ENCODE measurements at places on chromosomes 3 and 15.
A peak's percentile ranks its signal among the peaks of the same experiment; 100 is the strongest.

DNA sequence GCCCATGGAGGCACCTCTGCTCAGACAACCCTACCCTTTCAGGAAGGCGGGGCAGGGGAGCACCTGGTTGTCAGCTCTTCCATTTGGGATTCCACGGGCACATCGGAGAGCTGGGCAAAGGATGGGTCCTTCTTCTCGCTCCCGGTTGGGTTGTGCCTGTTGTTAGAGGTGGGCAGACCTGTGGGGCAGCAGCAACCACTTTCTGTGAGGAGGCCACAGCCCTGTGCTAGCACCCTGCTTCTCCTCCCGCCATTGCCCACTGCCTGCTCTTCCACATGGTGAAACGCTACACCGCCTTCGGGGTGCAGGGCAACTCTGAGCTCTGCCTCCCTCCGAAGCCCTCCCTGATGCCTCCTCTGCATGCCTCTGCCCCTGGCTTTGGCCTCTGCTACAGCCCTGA is 7.0 kb upstream of the HHATL start:
- no peak for DNase-seq

DNA sequence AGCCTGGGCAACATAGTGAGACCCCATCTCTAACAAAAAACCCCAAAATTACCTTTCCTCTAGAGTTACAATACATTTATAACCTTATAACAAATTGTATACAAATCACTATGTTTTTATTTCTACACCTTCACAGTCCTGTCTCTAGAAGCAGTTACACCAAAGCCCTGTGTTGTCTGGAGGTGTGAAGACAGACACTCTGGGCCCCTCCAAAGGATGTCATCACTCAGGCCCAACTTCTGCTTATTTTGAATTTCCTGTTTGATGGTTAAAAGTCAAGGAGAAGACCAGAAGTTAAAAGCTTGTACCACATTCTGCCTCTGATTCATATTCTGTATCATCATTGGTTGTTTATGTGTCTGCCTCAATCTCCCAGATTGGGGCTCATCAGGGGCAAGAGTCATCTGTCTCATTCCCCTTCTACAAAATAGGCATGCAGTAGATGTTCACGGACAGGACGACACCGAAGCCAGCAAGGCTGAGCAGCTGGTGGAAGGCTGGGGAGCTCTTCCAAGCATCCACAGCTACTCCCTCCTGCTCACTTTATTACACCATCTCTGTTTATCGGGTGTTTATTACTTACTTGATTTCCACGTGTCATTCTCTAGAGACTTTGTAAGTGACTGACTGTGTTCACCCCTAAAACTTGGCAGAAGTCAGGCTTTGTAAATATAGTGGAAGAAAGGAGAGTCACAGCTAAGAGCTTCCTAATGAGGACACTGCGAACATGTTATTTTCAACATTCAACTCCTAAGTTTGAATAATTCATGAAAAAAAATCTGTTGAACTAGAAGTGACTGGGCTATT is 136.8 kb upstream of the ANKRD28 start:
- no peak for DNase-seq

DNA sequence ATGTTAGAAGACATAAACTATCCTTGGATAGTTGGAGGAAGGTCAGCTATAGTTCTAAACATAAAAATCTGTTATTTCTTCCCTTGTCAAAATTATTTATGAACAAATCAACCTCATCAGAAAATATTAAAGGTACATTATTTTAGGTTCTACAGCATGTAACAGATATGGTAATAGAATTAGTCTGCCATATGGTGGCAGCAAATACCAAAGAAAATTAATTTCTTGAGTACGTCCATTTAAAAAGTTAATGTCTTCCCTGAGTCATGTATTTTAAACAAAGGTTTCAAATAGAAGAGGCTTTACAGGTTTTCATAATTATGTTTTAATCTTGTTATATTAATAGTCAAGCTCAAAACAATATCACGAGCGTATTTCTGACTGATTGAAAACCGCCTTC is 17.9 kb upstream of the ANKRD28 start:
- peak; percentile 72 for DNase-seq

DNA sequence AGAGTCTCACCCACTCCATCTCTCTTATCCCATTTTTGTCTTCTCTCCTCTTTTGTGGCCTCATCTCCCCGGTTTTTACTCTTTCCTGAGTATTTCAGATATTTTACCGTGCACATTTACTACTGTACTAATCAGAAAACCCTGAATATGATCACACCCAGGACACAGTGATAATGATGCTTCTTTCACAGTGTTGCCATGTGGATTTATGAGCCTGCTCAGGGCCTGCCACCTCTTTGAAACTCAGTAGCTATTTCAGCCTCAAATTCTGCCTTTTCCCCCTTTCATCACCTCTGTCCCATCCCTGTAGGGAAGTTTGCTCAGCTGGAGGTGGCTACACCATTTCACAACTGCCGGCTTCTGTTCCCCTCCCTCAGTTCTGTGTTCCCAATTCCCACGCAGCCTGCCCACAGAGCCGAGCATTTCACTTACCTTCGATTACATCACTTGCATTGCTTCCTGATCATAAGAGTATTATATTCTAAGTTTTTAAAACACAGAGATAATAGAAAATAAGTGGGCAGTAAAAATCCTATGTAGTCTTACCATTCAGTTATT is 33.2 kb downstream of the ARNT2 start:
- DNase-seq: peak; percentile 6

GRCh38 chr15:77695961-77696582 is 63.4 kb upstream of the LINGO1 start:
- DNase-seq: no peak

DNA sequence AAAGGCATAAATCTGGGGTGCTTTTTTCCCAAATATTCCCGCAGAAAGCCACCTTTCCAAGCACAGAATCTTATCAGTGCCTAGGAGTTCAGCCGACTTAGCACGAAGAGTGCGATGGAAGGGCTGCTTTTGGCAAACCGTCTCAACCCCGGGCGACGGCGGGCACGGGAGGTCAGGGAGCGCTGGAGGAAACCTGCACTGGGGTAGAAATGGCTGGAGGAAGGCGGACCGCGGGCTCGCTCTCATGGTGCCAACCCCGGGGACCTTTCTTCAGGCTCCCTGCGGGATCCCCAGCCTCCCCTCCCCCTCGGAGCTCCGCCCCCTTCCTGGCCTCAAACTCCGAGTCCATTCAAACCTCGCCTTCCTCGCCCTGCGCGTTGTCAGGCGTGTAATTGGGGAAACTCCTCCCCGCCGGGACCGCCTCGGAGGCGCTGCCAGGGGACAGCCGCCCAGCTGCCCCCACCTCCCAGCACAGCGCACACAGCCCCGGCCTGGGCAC is at the start of gene GABRG3:
TSS of gene GABRG3 (plus strand) at position 470 of the 499 bp plus-strand sequence.
- DNase-seq: no peak

DNA sequence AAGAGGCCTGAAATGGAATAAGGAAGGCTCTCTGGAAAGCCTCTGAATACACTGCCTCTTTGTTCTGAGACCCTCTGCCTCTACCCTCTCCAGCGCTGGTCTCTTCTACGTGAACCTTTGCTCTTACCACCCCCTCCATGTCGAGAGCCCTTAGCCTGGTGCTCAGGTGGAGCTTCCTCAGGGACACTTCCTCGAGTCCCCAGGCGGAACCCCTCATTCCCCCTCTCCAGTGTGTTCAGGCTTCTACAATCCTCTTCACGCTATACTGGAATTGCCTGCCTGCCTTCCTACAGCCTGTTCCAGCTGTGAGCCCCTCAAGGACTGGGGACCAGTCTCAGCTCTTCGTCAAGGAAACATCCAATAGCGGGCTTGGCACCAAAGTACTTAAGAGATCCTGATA is 7.4 kb downstream of the STIMATE start:
- no peak for DNase-seq

- peak; percentile 80 for DNase-seq
Observed at GRCh38 chr3:112623717-112624116, 17.2 kb downstream of the CCDC80 start.

GRCh38 chr3:174255454-174255853 is 603.7 kb upstream of the NAALADL2 start:
- no peak for DNase-seq

DNA sequence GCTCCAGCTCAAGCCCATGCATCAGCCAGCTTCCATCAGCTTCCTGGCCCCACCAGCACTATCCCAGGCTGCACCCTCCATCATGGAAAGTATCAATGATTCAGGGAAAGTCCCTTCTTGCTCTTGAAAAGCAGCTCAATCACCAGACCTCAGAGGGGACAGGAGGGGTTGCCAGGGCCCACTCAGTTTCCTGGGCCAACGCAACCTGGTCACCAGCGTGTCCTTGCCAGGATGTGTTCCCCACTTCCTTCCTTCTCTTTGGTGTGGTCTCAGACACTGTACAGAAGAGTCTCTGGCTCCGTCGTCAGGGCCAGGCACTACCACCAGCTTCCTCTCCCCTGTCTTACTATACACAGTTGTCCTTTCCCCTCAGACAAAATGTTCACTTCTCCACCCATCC is 3.0 kb downstream of the HDC start:
- no peak for DNase-seq

DNA sequence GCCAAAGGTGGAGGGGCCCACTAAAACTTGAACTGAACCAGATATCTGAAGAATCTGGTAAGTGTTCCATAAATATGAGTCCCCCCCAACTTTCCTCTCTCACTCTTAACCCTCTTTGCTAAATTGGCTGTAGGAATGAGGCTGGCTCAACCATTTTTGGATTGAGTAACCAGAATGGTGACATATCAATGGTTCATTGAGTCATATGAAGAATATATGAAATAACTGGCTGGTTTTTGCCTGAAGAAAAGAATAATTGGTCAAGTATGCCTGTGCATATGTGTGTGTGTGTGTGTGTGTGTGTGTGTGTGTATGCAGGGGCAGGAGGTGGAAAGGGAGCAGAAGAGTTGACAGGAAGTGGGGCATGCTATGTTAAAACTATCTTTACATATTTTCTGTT is 472.9 kb upstream of the THBS1 start:
- DNase-seq: peak; percentile 50

GRCh38 chr3:117843356-117843755 is 1133.8 kb downstream of the TUSC7 start:
- DNase-seq: no peak

GRCh38 chr3:86982883-86983282 is 8.1 kb downstream of the VGLL3 start:
- DNase-seq: no peak

DNA sequence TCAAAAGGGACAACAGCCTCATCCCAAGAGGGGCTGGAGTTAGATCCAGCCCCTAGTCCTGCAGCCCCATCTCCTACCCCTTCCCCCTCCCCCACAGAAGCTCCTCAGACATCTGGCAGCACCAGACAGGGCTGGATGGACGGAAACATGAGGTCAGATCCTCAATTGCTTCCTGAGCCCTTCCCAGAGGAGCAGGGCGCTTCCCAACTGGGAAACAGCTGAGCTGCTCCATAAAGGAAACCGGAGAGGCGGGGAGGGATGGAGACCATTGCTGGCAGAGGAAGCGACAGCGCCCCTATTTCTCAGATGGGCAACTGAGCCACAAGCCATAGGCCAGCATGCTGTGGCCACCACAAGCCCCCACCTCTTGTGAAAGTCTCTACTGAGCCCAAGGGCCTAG is 18.3 kb upstream of the CYP11A1 start:
- no peak for DNase-seq

- DNase-seq: no peak
Observed at GRCh38 chr3:17741621-17742101, 770 bp downstream of the TBC1D5 start.

- DNase-seq: no peak
Observed at GRCh38 chr3:121252676-121253075, 293.1 kb downstream of the POLQ start.

DNA sequence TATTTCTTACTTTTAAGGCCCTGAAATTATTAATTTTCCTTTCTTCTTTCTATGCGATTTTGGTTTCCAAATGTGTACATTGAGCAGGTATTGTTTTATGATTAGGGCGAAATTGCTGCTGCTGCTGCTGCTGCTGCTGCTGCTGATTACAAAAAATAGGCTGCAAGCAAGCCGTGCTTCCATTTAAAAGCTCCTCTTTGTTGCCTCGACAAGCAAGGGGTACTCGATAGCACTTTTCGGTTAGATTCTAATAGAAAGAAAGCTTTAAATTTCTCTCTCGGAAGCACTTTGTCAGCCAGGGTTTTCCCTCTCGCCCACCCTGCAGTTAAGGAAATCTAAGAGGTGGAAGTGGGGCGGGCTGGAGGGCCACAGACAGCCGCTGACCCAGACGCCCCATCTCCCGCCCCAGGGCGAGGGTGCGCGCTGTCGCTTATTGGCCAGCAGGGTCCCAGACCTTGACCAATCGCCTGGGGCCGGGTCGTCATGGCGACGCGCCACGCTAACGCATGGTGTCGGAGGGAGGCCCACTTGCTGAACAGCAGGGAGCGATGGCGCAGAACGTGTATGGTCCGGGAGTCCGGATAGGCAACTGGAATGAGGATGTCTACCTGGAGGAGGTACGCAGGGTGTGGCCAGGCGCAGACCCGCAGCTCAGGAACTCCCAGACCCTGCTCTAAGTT is at the start of gene CFAP161:
TSS of gene CFAP161 (plus strand) at position 489 of the 680 bp plus-strand sequence. CDS start at position 549, 60 bp downstream.
- peak; percentile 62 for DNase-seq

GRCh38 chr3:64199932-64200331 is 25.3 kb downstream of the PRICKLE2 start:
- no peak for DNase-seq

- peak; percentile 40 for DNase-seq
Observed at GRCh38 chr15:101498717-101499480, 9.4 kb upstream of the PCSK6 start.

- peak; percentile 97 for DNase-seq
Observed at GRCh38 chr3:120113128-120114116, 19.2 kb upstream of the GSK3B start.

DNA sequence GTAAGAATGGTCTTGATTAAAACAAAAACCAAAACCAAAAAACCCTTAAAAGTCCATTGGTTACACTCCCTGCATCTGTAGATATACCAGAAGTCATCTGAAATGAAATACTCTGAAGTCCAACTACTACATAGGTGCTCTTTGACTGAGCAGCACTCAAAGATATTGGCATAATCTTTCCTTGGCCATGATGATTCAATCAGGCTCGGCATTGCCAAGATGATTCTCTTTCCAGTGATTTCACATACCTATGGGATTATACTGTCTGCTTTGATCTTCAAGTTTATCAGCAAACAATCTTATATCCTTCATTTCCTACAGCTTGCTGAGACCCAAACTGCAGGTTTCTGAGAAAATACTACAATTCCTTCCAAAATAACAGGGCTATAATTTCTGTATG is 35.9 kb upstream of the DIPK2A start:
- peak; percentile 50 for DNase-seq

- DNase-seq: no peak
Observed at GRCh38 chr15:66399276-66399675, 12.6 kb downstream of the MAP2K1 start.

GRCh38 chr15:25498835-25499234 is 60.0 kb upstream of the UBE3A start:
- no peak for DNase-seq

- DNase-seq: peak; percentile 91
Observed at GRCh38 chr3:98986073-98986472, 84.6 kb upstream of the DCBLD2 start.

DNA sequence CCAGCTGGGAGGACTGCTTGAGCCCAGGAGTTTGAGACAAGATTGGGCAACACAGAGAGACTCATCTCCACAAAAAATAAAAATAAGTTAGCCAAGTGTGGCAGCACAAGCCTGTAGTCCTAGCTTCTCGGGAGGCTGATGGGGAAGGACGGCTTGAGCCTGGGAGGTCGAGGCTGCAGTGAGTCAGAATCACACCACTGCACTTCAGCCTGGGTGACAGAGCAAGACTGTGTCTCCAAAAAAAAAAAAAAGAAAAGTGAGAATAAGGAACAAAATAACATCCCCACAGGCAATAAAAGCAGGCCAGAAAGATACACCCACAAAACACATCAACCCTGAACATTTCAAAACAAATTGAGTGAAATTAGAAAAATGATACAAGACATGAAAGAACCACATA is 48.7 kb upstream of the OCA2 start:
- no peak for DNase-seq

All from epithelial cell of esophagus (primary cell).